Lower lobe of right lung (tissue), 2 donors: ENCODE measurements at places on chromosomes 7 and 10. TPM values are rescaled to one million over a fixed set of nuclear protein-coding genes. Genes with fewer than 3 reads are reported as not detected.

DNA sequence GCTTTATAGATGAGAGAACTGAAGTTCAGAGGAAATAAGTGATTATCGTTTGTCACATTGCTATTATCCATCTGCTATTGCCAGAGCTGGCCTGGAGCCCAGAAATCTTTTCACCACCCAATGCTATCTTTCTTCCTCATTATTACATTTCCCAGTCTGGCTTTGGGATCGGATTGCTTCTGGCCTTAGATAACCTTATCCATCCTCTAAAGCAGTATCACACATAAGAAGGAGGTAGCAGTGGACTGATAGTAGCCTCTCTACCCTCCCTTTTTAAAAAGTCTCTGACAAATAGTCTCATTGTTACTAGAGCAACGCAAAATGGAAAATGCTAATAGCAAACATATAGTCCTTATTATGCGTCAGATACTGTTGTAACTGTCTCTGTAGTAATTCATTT, 1.3 kb upstream of the CLDN12 start:
- no peak overlapping the region for H3K4me3 ChIP-seq
- H3K36me3 ChIP-seq = peaks cover 16% of the 10 kb centered on the region
- DNase-seq = no peak

DNA sequence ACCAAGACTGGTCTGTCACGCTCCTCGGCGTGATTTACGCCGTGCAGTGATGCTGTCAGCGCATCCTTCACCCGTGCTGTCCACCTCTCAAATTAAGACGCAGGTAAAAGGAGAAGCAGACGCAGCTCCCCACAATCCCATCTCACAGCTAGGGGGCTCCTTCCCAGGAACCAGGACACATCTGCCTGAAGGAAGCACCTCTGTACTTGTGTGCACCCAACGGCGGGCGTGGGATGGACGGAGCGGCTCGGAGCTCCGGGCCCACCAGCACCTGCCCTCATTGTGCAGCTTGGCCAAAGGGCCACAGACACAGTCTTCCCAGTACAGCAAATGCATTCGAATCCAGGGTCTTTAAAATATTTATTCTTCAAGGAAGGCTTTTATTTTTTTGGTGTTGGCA, 55.3 kb downstream of the STK32C start:
- no peaks in the 10 kb centered on the region for H3K36me3 ChIP-seq
- no peaks in the 10 kb centered on the region for H3K4me1 ChIP-seq
- H3K27me3 ChIP-seq = no peaks in the 10 kb centered on the region
- no peak overlapping the region for H3K27ac ChIP-seq

- H3K4me1 ChIP-seq = no peaks in the 10 kb centered on the region
- H3K36me3 ChIP-seq = no peaks in the 10 kb centered on the region
- DNase-seq = no peak
- no peak overlapping the region for H3K27ac ChIP-seq
- no peak overlapping the region for H3K4me3 ChIP-seq
- no peaks in the 10 kb centered on the region for H3K27me3 ChIP-seq
Measured at GRCh38 chr7:38554586-38554985, 76.6 kb downstream of the AMPH start.

DNA sequence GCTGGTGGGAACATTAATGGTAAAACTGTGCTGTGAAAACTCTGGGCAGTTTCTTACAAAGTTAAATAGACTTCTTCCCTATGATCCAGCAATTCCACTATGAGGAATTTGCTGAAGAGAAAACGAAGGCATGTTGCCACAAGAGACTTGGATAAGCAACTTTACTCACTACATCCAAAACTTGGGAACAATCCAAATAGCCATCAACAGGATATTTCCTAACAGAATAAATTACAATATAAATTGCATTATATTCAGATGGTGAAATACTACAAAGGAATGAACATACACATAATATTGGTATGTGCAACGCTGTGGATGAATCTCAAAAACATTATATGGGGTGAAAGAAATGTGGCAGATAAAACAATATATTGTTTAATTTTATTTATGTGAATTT, 21.4 kb upstream of the MKI67 start:
- no peaks in the 10 kb centered on the region for H3K36me3 ChIP-seq
- no peak overlapping the region for H3K4me3 ChIP-seq
- no peak overlapping the region for H3K27ac ChIP-seq
- H3K4me1 ChIP-seq = peaks cover 5% of the 10 kb centered on the region

DNA sequence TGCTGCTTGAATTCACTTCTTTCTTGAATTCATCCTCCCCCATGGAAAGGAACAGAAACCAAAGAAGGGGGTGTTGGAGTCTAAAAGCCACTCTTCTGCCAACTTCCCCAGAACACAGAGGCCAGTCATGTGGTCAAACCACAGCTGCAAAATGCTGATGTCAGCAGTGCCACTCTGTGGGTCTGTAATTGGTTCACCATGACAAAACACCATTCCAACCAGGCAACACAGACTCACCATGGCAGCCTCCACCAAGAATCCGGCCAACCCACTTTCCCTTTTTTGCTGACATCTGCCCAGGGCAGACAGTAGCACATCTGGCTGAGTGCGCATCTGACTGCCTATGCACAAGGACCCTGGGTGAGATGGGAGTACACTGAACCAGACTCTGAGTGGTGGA, 16.8 kb downstream of the OSBPL3 start:
- H3K36me3 ChIP-seq = no peaks in the 10 kb centered on the region
- H3K4me3 ChIP-seq = no peak overlapping the region

DNA sequence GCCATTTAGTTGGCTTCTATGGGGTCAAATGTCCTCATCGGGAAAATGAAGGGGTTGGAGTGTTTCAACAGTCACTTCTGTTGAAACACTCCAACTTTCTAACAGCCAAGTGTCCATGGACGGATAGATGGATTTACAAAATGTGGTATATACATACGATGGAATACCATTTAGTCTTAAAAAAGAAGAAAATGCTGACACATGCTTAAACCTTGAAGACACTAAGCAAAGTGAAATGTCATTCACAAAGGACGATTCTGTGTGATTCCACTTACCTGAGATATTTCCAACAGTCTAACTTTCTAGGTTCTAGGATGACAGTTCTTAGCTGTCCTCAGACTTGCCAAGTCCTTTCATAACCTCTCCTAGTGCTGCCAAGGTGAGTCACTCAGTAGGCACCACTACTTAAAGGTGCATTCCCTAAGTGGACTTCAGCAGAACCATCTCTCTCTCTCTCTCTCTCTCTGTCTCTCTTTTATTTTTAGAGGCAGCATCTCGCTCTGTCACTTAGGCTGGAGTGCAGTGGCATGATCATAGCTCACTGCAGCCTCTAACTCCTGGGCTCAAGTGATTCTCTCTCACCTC, 69.0 kb downstream of the DENND2A start:
- no peak overlapping the region for H3K27ac ChIP-seq
- H3K36me3 ChIP-seq = peaks cover 11% of the 10 kb centered on the region
- no peak for DNase-seq
- no peak overlapping the region for H3K4me3 ChIP-seq

GRCh38 chr7:105662998-105663397, 81.7 kb upstream of the EFCAB10 start:
- peaks cover 29% of the 10 kb centered on the region for H3K36me3 ChIP-seq
- no peak overlapping the region for H3K4me3 ChIP-seq
- no peaks in the 10 kb centered on the region for H3K27me3 ChIP-seq
- no peaks in the 10 kb centered on the region for H3K4me1 ChIP-seq
- no peak overlapping the region for H3K27ac ChIP-seq
- DNase-seq = no peak

DNA sequence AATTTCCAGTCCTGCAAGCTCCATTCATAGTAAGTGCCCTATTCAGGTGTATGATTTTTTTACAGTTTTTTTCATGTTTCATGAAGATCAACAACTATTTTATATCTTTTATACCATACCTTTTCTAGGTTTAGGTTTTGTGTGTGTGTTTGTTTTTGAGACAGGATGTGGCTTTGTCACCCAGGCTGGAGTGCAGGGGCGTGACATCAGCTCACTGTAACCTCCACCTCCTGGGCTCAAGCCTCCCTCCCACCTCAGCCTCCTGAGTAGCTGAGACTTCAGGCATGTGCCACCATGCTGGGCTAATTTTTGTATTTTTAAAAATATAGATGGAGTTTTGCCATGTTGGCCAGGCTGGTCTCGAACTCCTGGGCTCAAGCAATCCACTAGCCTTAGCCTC, 35.0 kb downstream of the ARMH3 start:
- DNase-seq = no peak
- H3K27ac ChIP-seq = no peak overlapping the region
- no peaks in the 10 kb centered on the region for H3K4me1 ChIP-seq
- no peak overlapping the region for H3K4me3 ChIP-seq
- H3K36me3 ChIP-seq = peaks cover 90% of the 10 kb centered on the region

DNA sequence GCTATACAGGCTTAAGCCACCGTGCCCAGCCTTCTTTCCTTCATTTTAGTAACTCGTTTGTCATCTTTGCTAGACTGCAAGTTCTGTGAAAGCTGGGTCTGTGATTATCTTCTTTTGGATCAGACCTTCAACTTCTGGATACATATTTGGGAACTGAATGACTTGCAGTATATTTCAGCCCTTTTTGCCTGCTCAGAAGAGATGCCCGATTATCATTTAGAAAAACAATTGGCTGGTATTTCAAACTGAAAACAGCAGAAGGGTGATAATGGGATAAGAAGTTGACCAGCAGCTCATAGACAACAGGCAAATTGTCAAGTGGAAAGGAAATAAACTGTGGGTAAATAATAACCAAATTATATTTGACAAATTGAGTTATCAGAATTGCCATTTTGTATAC, 14.6 kb downstream of the RSBN1L start:
- H3K4me3 ChIP-seq = no peak overlapping the region
- H3K27me3 ChIP-seq = no peaks in the 10 kb centered on the region
- peaks cover 21% of the 10 kb centered on the region for H3K36me3 ChIP-seq
- H3K27ac ChIP-seq = no peak overlapping the region
- DNase-seq = no peak
- peaks cover 4% of the 10 kb centered on the region for H3K4me1 ChIP-seq

DNA sequence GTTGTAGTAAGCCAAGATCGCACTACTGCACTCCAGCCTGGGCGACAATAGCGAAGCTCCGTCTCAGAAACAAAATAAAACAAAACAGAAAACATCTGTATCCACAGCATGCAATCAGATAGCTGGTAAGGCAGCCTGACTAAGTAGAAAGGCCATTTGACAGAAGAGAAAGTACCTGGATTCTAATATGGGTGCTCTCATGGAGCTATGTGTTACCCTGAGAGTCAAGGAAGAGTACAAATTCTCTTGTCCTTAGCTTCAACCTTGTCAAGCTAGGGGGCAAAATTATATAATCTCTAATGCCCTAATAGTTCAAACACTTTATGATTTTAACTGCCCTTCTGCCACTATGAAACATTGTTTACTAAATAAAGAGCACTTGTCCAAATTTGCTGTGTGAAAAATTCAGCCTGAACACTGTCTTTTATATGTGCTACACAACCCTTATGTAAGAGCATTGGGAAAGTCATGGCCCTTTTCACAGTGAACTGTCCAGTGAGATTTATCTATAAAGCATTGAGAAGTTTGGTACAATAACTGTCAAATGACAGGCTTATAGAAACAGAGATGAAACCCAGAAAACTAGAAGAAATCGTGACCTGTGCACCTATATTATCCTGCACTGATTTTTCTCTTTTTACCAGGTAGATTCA, 51.2 kb upstream of the PRKG1 start:
- peak overlapping the region; percentile 37 for H3K27ac ChIP-seq
- H3K4me1 ChIP-seq = no peaks in the 10 kb centered on the region

- H3K36me3 ChIP-seq = no peaks in the 10 kb centered on the region
- peaks cover 61% of the 10 kb centered on the region for H3K4me1 ChIP-seq
- peak overlapping the region; percentile 18 for H3K27ac ChIP-seq
- H3K4me3 ChIP-seq = no peak overlapping the region
Measured at GRCh38 chr7:104956753-104957450, 57.1 kb upstream of the KMT2E start.

GRCh38 chr7:107100824-107101223, 56.3 kb downstream of the PRKAR2B start:
- H3K4me3 ChIP-seq = no peak overlapping the region
- H3K27ac ChIP-seq = no peak overlapping the region
- DNase-seq = no peak
- no peaks in the 10 kb centered on the region for H3K27me3 ChIP-seq

DNA sequence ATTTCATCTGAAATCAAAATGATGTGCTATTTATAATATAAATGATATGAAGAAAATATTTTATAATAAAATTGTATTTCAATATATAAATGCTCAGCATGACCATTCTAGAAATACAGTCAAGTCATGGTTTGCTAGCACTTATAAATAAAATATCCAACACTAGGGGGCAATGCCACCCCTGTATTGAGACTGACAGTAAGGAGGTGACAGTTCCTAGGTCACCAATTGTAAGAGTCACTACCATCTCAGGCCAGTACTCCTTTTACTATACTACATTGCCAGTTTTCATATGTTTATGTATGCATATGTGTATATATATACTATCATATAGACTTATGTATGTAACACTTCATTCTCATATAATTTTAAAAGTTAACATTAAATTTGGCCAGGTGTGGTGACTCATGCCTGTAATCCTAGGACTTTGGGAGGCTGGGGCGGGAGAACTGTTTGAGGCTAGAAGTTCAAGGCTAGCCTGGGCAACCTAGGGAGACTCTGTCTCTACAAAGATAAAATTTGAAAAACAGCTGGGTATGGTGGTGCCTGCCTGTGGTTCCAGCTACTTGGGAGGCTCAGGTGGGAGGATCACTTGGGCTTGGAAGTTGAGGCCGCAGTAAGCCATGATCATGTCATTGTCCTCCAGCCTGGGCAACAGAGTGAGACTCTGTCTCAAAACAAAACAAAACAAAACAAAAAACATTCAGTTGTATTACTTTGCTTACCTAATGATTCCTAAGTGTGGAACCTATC, 2.4 kb upstream of the CNOT4 start:
- peaks cover 20% of the 10 kb centered on the region for H3K4me1 ChIP-seq
- DNase-seq = no peak
- H3K27ac ChIP-seq = no peak overlapping the region
- no peak overlapping the region for H3K4me3 ChIP-seq
- H3K36me3 ChIP-seq = no peaks in the 10 kb centered on the region

- no peak overlapping the region for H3K4me3 ChIP-seq
- H3K36me3 ChIP-seq = no peaks in the 10 kb centered on the region
- peaks cover 10% of the 10 kb centered on the region for H3K4me1 ChIP-seq
- peaks cover 37% of the 10 kb centered on the region for H3K27me3 ChIP-seq
- no peak overlapping the region for H3K27ac ChIP-seq
Measured at GRCh38 chr7:149690688-149691446, 82.5 kb downstream of the ZNF467 start.

DNA sequence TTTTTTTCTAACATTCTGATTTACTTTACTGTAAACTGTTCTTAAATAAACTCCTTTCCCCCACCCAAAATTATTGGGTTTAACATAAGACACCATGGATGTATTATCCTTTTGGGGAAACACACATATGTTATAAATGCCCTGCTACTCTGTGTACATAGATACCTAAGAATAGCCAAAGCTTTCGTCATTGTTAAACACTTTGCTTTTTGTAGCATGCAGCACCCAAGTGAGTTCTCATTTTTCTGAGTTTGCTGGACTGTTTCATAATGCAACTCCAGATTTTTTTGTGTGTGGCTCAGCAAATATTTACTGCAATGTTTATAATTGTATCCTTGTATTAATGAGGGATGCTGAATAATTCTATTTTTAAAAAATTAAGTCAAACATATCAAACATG, 86.9 kb downstream of the VTI1A start:
- peaks cover 8% of the 10 kb centered on the region for H3K36me3 ChIP-seq
- peaks cover 14% of the 10 kb centered on the region for H3K4me1 ChIP-seq
- H3K27ac ChIP-seq = no peak overlapping the region
- H3K27me3 ChIP-seq = no peaks in the 10 kb centered on the region
- DNase-seq = no peak

The HPSE2 gene
- total RNA-seq = 0.77 TPM

The SLC26A5 gene
- 1.8 TPM for total RNA-seq

The MUC3A gene
- total RNA-seq = 1.7 TPM

The CLDN15 gene
- 11.1 TPM for total RNA-seq

The ALOX5 gene
- 222 TPM for total RNA-seq
